Amniotic epithelial cell (primary cell): ENCODE measurements at places on chromosomes 5 and 9.

- peak; percentile 88 for DNase-seq
These were observed 118.1 kb downstream of the PRDM6 start for GRCh38 chr5:123207081-123207537.

DNA sequence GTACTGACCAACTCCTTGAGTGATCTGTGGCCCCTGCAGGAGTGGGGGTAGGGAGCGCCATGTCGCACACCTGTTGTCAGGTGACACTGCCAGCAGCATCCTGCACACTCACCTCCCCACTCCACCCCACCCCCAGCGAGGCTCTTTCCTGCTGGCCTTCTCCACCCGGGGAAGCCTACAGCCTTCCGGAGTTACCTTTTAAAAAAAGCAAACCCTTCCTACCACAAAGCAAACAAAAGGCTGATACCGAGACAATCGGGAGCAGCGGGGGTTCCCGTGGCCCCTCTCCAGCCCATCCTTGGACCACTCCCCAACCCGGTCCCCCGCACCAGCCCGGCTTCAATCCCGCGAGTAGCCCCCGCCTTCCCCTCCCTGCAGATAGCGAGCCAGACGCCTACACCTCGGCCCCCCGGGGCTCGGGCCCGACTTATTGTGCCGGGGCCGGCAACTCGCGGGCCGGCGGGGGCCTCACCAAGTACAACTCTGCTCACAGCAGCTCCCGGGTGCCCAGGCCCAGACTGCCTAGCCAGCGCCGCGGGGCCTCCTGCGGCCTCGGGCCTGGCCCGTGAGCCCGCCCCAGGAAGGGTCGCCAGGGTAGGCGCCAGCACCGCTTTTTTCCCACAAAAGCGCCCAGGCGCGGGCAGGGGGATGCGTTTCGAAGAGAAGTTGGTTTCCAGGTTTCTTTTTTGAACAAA, 724 bp downstream of the MACROH2A1 start:
- DNase-seq = no peak

DNA sequence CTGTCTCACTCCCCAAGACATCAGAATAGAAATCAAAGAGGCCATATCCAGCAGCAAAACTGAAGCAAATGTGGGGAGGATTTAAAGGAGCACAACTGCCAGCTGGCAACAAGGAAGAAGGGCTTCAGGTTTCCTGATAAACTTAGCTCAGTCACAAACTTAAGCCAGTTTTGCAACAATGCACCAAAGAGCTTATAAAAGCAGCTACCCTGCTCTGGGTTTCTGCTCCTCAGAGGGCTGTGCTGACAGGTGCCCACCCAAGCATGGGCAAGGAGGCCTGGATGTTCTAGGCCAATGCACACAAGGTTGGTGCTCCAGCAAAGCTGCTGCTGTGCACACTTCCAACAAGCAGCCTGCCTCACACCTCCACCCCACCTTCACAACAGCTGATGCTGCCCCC, 132.9 kb downstream of the SIL1 start:
- DNase-seq = no peak

DNA sequence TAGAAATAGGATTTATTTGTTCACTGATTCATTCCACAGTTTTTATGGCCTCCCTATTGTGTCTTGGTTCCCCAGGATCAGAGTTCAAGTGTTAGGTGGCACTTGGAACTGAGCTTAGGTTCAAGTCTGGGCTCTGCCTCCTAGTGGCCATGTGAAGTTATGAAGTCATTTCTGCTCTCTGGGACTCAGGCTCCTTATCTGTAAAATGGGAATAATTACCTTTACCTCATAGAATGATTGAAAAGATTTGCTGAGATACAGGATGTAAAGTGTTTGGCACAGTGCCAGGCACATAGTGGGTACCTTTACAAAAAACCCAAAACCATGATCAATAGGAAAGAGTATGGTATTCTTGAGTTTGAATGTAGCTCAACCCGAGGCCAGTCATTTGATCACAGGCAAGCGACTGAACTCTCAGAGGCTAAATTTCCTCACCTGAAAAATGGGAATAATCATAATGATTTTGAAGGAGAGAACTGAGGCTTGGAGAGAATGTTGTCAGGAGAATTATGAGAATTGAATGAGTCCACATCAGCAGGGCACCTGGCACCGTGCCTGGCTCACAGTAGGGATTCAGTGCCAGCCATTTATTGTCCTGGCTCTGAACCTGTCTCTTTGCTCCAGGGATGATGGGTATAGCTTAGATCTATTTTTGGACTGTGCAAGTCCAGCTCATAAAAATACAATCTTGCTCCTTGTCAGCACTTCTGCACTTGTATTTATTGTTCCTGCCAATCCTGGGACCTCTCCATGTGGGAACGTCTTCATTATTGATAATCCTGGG, 10.8 kb downstream of the NSG2 start:
- DNase-seq = no peak

GRCh38 chr5:63154476-63155309, 576.1 kb downstream of the LRRC70 start:
- no peak for DNase-seq

- DNase-seq = no peak
These were observed 108.9 kb downstream of the F2RL2 start for GRCh38 chr5:76514292-76514691.

GRCh38 chr9:108673386-108673785, 182.4 kb downstream of the ACTL7B start:
- no peak for DNase-seq

- peak; percentile 78 for DNase-seq
These were observed 112.8 kb downstream of the C9orf152 start for GRCh38 chr9:110095161-110095595.

DNA sequence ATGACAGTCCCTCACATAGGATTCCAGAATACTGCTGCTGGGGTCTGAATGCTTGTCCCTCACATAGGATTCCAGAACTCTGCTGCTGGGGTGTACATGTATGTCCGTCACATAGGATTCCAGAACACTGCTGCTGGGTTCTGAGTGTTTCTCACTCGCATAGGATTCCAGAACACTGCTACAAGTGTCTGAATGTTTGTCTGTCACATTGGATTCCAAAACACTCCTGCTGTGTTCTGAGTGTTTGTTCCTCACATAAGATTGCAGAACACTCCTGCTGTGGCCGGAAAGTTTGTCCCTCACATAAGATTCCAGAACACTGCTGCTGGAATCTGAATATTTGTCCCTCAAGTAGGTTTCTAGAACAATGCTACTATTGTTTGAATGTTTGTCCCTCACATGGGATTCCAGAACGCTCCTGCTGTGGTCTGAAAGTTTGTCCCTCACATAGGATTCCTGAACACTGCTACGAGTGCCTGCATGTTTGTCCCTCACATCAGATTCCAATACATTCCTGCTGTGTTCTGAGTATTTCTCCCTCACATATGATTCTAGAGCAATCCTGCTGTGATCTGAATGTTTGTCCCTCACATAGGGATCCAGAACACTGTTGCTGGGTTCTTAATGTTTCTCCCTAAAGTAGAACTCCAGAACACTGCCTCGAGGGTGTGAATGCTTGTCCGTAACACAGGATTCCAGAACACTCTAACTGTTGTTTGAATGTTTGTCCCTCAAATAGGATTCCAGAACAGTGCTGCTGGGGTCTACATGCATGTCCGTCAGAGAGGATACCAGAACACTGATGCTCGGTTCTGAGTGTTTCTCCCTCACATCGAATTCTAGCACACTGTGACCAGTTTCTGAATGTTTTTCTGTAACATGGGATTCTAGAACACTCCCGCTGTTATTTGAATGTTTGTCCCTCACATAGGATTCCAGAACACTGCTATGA, 200.4 kb downstream of the FOXD4L6 start:
- DNase-seq = no peak

DNA sequence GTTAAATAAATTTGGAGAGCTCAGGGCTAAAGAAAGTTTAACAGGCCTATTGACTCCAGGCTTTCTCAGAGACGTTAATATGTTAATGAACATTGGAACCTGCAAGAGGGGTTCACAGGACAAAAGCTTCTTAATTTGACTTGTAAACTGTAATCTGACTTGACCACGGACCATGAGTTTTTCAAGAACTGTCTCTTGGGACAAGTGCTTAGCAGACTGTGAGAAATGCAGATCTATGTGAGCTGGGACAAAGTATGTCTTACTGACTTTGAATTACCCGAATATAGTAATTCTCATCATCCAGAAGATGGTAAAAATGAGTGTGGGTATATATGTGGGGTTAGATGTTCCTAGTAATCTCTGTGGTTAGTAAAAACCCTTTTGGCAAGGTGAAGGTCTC, 186.6 kb downstream of the ATP10B start:
- DNase-seq = no peak

- peak; percentile 64 for DNase-seq
These were observed at the start of gene FCHSD1 for GRCh38 chr5:141650851-141651727. Gene FCHSD1, minus strand, starts transcription at chr5:141651418. Its CDS starts 50 bp downstream, at chr5:141651368.

- DNase-seq = no peak
These were observed 296.6 kb upstream of the MPDZ start for GRCh38 chr9:13576101-13576500.

DNA sequence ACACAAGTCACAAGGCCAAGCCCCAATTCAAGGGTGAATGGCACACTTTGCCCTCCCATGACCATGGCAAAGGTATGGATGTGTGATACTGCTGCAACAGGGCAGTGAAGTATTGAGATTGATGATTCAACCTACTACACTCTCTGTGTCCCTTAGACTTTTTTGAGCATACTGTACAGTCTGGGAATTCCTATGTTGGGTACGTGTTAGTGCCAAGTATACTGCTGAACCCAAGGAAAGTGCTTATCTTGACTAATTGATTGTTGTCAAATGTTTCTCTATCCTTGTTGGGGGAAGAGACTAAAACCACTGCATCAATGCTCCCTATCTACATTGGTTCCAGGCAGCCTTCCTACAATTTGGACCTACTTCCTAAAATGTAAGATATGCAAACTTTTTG, 93.7 kb downstream of the NDFIP1 start:
- peak; percentile 81 for DNase-seq

- DNase-seq = no peak
These were observed 1002.7 kb upstream of the DMAC1 start for GRCh38 chr9:8802242-8802641.

GRCh38 chr5:135458921-135459331, 6.8 kb upstream of the TIFAB start:
- DNase-seq = peak; percentile 76

- DNase-seq = no peak
These were observed 50.5 kb upstream of the EXOC3 start for GRCh38 chr5:392431-392988.

DNA sequence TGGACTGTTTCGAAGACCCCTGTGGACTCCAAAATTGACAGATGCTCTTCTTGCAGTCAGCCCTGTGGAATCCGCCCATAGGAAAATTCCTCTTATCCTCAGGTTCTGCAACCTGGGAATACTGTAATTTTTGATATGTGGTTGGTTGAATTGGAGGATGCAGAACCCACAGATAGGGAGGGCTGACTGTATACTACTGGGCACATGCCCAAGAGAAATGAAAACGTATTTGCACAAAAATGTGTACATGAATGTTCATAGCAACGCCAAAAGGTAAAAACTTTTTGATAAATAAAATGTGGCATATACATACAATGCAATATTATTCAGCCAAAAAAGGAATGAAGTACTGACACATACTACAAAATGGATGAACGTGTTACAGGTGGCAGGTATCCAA, 1.9 kb upstream of the SNAPC3 start:
- DNase-seq = no peak

GRCh38 chr5:73540192-73540591, 25.2 kb downstream of the ANKRA2 start:
- DNase-seq = peak; percentile 63

DNA sequence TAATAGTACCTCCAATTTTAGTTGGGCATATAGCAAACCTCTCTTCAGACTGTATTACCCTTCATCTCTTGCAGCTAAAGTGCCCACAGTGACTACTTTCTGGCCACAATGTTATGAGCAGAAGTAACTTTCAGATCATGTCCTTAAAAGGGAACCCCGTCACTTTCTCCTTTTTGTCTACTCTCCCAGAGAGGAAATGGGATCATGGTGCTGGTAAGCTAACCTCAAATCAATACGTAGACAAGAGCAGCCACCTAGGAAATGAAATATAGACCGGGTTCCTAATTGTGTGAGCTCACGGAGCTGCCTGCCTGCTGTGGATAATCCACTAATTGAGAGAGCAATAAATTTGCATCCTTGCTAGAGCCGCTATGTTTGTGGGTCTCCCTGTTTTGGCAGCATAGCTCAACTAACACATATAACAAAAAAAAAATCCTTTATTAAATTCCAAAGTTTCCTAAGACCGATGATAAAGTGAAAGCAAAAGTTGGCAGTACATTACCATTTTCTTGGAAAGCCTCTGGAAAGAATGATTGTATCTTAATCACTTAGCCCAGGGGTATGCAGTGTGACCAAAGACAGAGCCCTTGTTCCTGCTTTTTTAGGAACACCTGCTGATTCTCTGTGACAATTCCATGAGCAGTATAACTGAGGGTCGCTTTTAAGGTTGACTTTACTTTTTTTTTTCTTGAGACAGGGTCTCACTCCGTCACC, 5.6 kb upstream of the IL7R start:
- peak; percentile 11 for DNase-seq

DNA sequence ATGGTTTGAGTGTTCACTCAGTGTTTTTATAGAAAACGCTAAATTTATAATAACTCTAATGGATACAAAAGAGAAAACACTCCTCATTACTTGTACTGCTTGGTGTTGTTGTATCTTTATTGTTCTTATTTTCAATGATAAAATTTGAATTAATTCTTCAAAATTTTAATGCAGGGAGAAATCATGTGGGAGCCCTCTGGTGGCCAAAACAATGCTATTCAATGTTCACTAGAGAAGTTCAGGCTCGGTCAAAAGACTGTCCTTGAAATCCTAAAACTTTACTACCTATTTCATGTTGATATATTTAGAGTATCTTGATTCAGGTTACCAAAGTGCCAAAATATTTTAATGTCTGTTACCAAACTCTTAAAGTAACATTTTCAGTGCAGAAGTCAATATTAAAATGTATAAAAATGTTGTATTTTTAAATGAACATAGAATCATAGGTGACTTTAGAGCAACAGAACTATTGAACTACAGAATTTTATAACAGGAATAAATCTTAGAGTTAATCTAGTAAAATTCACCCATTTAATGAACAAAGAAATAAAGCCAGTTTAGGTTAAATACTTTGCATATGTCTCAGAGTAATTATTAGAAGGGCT, 1259.8 kb downstream of the PTPRD start:
- DNase-seq = no peak

DNA sequence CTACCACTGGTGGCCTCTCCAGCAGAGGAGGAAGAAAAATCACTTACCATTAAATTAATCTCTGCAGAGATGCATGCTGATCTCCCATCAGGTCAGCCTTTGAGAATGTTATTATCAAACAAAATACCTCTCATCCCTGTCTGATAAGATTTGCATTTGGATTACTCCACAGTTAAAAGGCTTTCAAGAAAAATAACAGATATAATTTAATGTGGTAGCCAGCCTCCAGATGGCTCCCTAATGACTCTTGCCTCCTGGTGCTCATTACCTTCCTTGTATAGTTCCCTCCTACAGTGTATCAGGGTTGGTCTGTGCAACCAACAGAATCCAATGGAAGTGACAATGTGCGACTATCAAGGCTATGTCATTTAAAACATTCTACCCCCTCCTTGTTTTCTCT, 63.6 kb upstream of the TNPO1 start:
- DNase-seq = peak; percentile 47
